Sciatic nerve (tissue), 2 donors: ENCODE measurements at places on chromosomes 4 and X. TPM values are rescaled to one million over a fixed set of nuclear protein-coding genes. Genes with fewer than 3 reads are reported as not detected.

Gene TASL
- total RNA-seq, result 5.3 TPM

Gene GRID2
- 1.4 TPM for total RNA-seq

Gene PDCL2
- total RNA-seq, result not detected

Gene CHST7
- total RNA-seq, result 7.0 TPM

Gene FAM133A
- total RNA-seq, result not detected

Gene DNASE1L1
- total RNA-seq, result 18.4 TPM

Gene AFF2
- total RNA-seq, result 7.6 TPM

Gene TLR1
- total RNA-seq, result 28.9 TPM

Gene S100G
- total RNA-seq, result not detected

Gene USP17L30
- total RNA-seq, result not detected

Gene TCEAL6
- total RNA-seq, result not detected

Gene USP17L13
- not detected for total RNA-seq

Gene P2RY4
- total RNA-seq, result 1.0 TPM

Gene NPY2R
- not detected for total RNA-seq

Gene ELF4
- 15.3 TPM for total RNA-seq

Gene SLIT2
- 159 TPM for total RNA-seq

Gene CCDC120
- total RNA-seq, result 7.9 TPM

Gene CXCR3
- total RNA-seq, result 0.31 TPM

Gene TCEAL7
- total RNA-seq, result 15.1 TPM

Gene PROM1
- 0.40 TPM for total RNA-seq

Gene DCAF8L2
- not detected for total RNA-seq

Gene ETNPPL
- 8.3 TPM for total RNA-seq

Gene BTC
- total RNA-seq, result 0.76 TPM

Gene HTR2C
- total RNA-seq, result 0.22 TPM

Gene NEIL3
- total RNA-seq, result 0.67 TPM

Gene PPEF1
- not detected for total RNA-seq

Gene F8A3
- total RNA-seq, result not detected

Gene USP17L26
- not detected for total RNA-seq

Gene S100P
- total RNA-seq, result 6.3 TPM

Gene CTSO
- 25.9 TPM for total RNA-seq

Gene TMSB15A
- not detected for total RNA-seq
